ENCODE measurements at places on chromosomes 6 and 20. TPM values are rescaled to one million over a fixed set of nuclear protein-coding genes. Genes with fewer than 3 reads are reported as not detected.

Gene PHF1
- total RNA-seq = 74.3 TPM

Gene TRIM39
- 11.5 TPM for total RNA-seq

Gene EEF1A2
- total RNA-seq = 0.67 TPM

Gene RAB22A
- 24.2 TPM for total RNA-seq

DNA sequence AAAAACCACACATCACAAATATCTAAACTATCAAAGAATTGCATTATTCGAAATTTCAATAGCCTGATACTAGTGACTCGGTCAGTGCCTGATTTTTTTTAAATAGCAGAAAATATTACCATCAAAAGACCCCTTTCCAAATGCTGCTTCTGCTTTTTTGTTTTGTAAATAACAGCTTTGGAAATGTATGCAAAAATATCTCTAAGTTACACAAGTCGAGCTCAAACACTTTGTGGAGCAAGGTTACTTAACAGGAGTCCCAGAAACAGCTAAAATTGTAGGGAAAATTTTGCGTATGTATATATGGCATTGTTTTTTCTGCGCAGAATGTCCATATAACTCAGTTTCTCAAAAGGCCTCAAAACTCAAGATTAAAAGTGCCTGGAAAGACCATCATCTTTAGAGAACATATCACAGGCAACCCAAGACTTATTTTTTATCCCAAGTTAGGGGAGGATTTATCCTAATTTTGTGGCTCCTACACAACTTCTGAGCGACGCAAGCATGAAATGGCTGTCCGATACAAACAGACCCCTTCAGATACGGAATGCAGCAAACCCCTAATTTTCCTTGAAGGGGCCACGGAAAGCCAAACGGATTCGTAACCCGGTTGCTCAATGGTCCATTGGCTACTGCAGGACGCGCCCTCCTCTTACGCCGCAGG, 1.3 kb downstream of the CEP85L start:
- no peaks in the 10 kb centered on the region for H3K27me3 ChIP-seq
- H3K36me3 ChIP-seq = no peaks in the 10 kb centered on the region
- DNase-seq = no peak
- H3K27ac ChIP-seq = peak overlapping the region; percentile 90

- H3K27me3 ChIP-seq = no peaks in the 10 kb centered on the region
- no peaks in the 10 kb centered on the region for H3K4me1 ChIP-seq
- no peaks in the 10 kb centered on the region for H3K36me3 ChIP-seq
These were observed 399.3 kb downstream of the HAO1 start for GRCh38 chr20:7540923-7541322.

DNA sequence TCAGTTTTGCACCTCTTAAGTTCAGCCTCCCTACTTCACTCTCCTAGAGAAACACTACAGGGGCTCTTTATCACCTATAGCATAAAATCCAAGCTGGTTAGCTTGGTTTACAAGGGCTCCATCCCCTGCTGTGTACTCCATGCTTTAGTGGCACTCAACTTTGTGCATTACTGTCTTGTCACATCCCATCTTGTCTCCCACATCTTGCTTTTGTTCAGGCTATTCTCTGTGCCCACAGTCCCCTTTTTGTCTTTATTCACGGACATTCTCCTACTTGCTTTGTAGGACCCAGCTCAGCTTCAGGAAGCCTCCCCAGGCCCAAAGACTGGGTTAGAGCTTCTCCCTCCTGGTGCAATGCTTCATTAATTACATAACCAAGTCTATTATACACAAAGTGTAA, 107.9 kb upstream of the SPACA1 start:
- H3K4me3 ChIP-seq = no peak overlapping the region
- H3K36me3 ChIP-seq = no peaks in the 10 kb centered on the region
- H3K27ac ChIP-seq = no peak overlapping the region
- H3K4me1 ChIP-seq = no peaks in the 10 kb centered on the region

GRCh38 chr6:4916954-4917561, 86.8 kb downstream of the RPP40 start:
- H3K27me3 ChIP-seq = no peaks in the 10 kb centered on the region
- no peak for DNase-seq
- H3K27ac ChIP-seq = no peak overlapping the region
- H3K36me3 ChIP-seq = no peaks in the 10 kb centered on the region
- H3K4me3 ChIP-seq = no peak overlapping the region

DNA sequence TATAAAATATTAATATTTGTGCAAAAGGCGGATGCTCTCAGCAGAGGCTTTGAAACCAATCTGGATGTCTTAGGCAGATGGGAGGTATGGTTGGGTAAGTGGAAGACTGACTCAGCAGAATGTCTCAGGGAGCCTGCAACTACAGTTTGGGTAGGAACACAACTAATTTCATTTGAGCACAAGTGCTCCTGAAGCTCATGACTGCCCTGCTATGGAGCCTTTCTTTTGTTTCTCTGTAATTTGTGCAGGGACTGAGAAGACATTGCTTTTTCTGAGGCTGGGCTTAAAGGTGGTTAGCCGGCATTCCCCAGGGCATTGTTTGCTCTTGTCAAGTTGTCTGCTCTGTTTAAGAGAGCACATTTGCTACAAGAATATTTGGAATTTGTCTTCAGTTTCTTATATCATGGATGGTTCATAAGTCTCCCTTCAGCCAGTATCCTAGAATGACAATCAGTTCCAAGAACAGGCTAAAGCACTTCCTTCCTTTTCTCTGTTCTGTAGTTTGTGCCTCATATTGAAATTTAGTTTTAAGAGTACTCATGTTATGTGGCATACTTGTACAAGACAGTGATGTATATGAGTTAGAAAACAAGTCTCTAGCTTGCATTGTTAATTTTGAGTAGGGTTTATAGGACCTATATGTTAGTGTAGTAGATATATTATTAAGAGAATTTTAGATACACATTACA, 208.3 kb downstream of the ZFAND3 start:
- DNase-seq = no peak
- no peak overlapping the region for H3K27ac ChIP-seq
- no peaks in the 10 kb centered on the region for H3K36me3 ChIP-seq
- peaks cover 12% of the 10 kb centered on the region for H3K4me1 ChIP-seq

GRCh38 chr6:143410859-143411270, 39.6 kb downstream of the ADAT2 start:
- H3K4me1 ChIP-seq = no peaks in the 10 kb centered on the region
- no peaks in the 10 kb centered on the region for H3K27me3 ChIP-seq
- H3K4me3 ChIP-seq = no peak overlapping the region
- DNase-seq = no peak
- no peaks in the 10 kb centered on the region for H3K36me3 ChIP-seq

DNA sequence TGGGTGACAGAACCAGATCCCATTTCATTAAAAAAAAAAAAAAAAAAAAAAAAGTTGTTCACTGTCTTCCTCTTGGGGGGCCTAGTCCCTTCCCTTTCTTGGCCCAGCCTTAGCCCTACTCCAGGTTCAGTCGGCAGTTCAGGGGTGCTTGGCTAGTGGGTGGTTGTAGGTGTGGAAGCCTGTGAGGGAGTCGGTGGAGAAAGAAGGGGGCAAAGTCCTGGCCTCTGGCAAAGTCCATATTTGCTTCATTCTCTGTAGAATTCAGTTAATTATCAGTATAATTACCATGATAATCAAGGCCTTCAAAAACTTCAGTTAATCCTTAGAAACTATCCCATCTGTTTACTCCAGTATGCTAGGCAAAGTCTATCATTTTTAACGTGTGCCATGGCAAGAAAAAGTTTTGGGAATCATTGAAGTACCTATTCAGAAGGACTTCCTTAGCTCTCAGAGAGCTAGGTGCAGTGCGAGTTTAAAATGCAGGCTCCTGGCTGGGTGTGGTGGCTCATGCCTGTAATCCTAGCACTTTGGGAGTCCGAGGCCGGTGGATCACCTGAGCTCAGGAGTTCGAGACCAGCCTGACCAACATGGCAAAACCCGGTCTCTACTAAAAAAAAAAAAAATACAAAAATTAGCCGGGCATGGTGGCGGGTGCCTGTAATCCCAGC, 205.7 kb upstream of the ARG1 start:
- no peaks in the 10 kb centered on the region for H3K27me3 ChIP-seq
- no peak overlapping the region for H3K4me3 ChIP-seq
- H3K4me1 ChIP-seq = peaks cover 5% of the 10 kb centered on the region
- DNase-seq = no peak
- no peak overlapping the region for H3K27ac ChIP-seq
- no peaks in the 10 kb centered on the region for H3K36me3 ChIP-seq

- H3K4me3 ChIP-seq = peak overlapping the region; percentile 27
- DNase-seq = peak; percentile 23
- peaks cover 41% of the 10 kb centered on the region for H3K4me1 ChIP-seq
- H3K36me3 ChIP-seq = peaks cover 3% of the 10 kb centered on the region
These were observed 22.4 kb downstream of the ZMYND8 start for GRCh38 chr20:47334022-47334551.

GRCh38 chr6:108578595-108579327, 18.0 kb downstream of the FOXO3 start:
- H3K4me3 ChIP-seq = no peak overlapping the region
- DNase-seq = no peak
- H3K36me3 ChIP-seq = peaks cover 5% of the 10 kb centered on the region
- peaks cover 84% of the 10 kb centered on the region for H3K4me1 ChIP-seq
- H3K27me3 ChIP-seq = no peaks in the 10 kb centered on the region

GRCh38 chr6:50720623-50721022, 7.3 kb downstream of the TFAP2D start:
- peaks cover 87% of the 10 kb centered on the region for H3K27me3 ChIP-seq
- DNase-seq = no peak
- H3K27ac ChIP-seq = no peak overlapping the region

DNA sequence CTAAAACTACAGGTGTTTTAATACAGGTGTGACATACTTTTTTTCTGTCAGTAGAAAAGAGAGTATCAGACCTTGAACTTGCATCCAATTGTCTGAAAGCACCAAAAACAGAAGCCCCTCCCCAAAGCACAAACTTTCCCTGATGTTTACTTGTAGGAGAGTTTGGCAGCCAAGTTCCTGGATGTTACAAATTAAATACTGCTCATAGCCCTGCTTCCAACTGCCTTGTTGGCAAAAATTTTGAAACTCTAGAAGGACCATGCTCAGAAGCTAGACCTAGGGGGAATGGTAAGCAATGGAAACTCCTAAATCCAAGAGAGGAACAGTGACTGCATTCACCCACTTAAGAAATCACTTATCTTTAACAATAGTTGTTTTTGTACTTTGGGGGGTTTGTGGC, 17.0 kb upstream of the ARG1 start:
- H3K27ac ChIP-seq = no peak overlapping the region
- no peak for DNase-seq
- no peak overlapping the region for H3K4me3 ChIP-seq
- H3K36me3 ChIP-seq = no peaks in the 10 kb centered on the region
- H3K4me1 ChIP-seq = no peaks in the 10 kb centered on the region

DNA sequence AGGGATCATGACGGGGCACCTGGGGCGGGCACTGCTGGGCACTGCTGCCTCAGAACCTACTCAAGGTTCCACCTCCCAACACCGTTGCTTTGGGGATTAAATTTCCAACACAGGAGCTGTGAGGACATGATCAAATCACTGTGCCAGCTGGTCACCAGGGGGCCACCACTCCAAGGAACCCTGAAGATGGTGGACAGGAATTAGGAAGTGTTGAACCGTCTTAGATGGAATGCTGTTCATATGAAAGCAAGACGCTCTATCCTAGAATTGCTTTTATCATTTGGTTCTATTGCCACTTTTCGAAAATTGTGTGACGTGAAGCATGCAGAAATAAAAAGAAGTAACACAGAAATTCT, 140.3 kb downstream of the DLL1 start:
- no peak for DNase-seq
- no peaks in the 10 kb centered on the region for H3K36me3 ChIP-seq
- H3K27ac ChIP-seq = no peak overlapping the region
- peaks cover 30% of the 10 kb centered on the region for H3K4me1 ChIP-seq

GRCh38 chr6:166830185-166830890, 126.0 kb downstream of the RNASET2 start:
- no peak for DNase-seq
- H3K27me3 ChIP-seq = no peaks in the 10 kb centered on the region
- H3K4me3 ChIP-seq = no peak overlapping the region
- H3K4me1 ChIP-seq = no peaks in the 10 kb centered on the region
- no peak overlapping the region for H3K27ac ChIP-seq

GRCh38 chr6:160358225-160359119, 10.3 kb downstream of the SLC22A3 start:
- no peak overlapping the region for H3K4me3 ChIP-seq
- no peak for DNase-seq
- no peaks in the 10 kb centered on the region for H3K36me3 ChIP-seq
- H3K27me3 ChIP-seq = no peaks in the 10 kb centered on the region
- no peak overlapping the region for H3K27ac ChIP-seq
- H3K4me1 ChIP-seq = peaks cover 7% of the 10 kb centered on the region

DNA sequence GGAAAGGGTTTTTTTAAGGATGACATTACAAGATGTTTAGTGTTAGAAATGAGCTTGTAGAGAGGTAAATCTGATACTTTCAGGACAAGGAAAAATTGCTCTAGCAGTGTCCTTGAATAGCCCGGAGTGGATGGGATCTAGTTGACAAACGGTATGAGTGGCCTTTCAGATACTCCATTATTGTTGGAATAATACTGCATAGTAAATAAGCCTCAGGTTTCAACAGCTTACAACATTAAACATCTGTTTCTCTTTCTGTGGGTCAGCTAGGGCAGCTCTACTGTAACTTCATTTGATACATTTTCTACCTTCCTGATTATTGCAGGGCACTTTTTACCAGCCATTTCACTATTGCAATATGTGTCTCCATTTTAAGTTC, 118.0 kb downstream of the B3GAT2 start:
- no peaks in the 10 kb centered on the region for H3K36me3 ChIP-seq
- H3K4me1 ChIP-seq = no peaks in the 10 kb centered on the region
- no peaks in the 10 kb centered on the region for H3K27me3 ChIP-seq
- no peak overlapping the region for H3K4me3 ChIP-seq
- no peak overlapping the region for H3K27ac ChIP-seq

DNA sequence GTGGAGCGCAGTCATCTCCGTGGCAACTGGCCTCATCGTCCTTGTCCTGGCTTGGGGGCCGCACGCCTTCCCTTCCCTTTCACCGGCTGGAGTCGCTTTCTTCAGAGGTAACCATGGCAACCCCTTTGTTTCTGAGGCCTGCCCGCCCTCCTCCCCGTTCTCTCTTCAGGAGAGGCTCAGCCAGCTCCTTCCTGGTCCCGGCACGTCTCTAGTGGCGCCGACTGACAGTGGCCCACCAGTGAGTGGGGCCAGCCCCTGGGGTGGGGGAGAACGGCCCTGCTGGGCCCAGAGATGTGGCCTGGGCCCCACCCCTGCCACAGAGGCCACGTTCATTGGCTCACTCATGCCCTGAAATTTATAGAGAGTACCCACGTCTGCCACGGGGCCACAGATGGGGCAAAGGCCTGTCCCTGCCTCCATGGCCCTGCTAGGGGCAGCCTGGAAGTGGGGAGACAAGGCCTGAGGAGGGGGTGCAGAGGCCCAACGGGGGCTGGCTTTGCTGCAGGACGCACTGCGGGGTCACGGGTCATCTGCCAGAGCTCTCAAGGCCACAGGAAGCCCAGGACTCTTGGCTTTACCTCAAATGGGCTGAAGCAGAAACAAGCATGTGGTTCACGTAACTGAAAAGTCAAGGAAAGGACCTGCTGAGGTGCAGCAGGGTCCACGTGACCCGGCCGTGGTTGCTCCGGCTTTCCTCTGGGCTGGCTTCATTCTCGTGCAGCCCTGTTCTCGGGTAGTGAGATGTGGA, 1.4 kb upstream of the OSBPL2 start:
- peaks cover 1% of the 10 kb centered on the region for H3K36me3 ChIP-seq
- no peaks in the 10 kb centered on the region for H3K27me3 ChIP-seq
- H3K27ac ChIP-seq = no peak overlapping the region

- H3K4me1 ChIP-seq = no peaks in the 10 kb centered on the region
- no peaks in the 10 kb centered on the region for H3K36me3 ChIP-seq
- no peaks in the 10 kb centered on the region for H3K27me3 ChIP-seq
- no peak overlapping the region for H3K4me3 ChIP-seq
These were observed 15.9 kb downstream of the TMEM200A start for GRCh38 chr6:130381459-130382380.

- no peak for DNase-seq
- no peaks in the 10 kb centered on the region for H3K36me3 ChIP-seq
- H3K27me3 ChIP-seq = no peaks in the 10 kb centered on the region
These were observed 9.3 kb downstream of the CARMIL1 start for GRCh38 chr6:25288518-25288917.
